NCI-H1694 treated with DMSO at 0.1 percent for 48 hours (cell line): ENCODE measurements at places on chromosomes 7 and 10.

GRCh38 chr10:89235073-89235798 is 16.3 kb downstream of the LIPA start:
- DNase-seq, result no peak

GRCh38 chr7:134298902-134299683 is 17.6 kb downstream of the SLC35B4 start:
- peak; percentile 81 for DNase-seq

GRCh38 chr7:138603549-138604318 is 97.4 kb downstream of the SVOPL start:
- no peak for DNase-seq

DNA sequence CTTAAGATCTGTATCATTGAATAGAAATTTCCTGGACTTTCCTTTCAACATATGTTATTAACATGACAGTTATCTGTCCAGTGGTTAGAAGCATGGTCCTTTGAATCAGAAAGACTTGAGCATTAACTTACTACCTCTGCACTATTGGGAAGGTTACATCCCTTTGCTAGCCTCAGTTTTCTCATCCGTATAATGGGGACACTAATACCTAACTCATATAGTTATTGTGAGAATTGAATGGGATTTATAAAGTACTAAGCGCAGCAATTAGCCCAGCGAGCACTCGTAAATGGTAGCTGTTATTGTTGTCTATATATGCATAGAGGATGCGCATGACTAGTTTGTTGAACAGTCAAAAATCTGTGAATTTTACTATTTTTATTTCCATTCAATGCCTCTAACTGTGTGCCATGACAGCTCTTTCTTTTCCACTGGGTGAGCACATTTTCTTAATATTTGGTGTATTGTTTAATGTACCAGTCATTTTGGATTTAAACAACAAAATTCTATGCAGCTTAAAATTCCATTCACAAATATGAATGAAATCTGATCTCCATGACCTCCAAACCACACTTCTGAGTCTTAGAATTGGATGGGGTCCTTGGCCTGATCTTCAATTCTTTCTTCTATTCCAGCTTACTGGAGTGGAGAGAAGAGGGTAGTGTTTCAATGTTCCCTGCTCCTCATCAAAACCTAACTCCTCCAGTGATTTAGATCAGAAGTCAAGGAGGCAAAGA is 65.0 kb downstream of the CACNB2 start:
- no peak for DNase-seq

GRCh38 chr10:68666280-68666760 is 54.7 kb upstream of the CCAR1 start:
- DNase-seq, result no peak
